ENCODE measurements at places on chromosomes 2 and 18.

GRCh38 chr2:108833219-108833618 is 46.6 kb downstream of the CCDC138 start:
- DNase-seq = no peak

DNA sequence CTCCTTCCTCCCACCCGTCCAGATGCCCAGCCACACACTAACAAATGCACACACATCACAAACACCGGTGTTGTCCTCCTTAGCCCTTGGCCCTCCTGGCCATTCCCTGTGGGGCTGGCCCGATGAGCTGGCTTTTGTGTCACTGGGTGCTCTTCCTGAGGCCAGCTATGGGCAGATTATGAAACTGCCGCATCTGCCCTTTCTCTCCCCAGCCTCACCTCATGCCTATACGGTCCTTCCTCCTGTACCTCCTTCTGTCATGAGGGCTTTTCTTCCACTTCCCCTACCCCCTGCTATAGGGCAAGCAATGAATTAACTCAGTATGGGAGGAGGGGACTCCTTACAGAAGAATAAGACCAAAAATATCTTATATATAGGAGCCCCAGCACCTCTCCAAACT is 10.3 kb upstream of the INO80C start:
- DNase-seq = no peak

DNA sequence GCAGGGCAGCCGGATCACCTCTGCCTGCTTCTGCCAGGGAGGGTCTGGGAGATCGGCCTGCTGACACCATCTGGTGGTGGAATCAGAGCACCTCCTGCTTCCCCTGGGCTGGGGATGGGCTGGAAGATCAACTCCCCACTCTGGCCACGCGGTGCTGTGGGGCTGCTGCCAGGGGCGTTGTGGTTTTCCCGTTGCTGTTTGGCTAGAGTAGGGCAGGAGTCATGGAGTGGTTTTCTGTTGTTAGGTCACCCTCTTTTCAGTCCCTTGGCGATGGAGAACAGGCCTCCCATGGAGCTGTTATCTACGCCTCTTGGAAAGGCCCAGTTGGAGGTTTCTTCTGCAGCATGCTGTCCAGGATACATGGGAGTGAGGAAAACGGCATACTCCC is 15.2 kb downstream of the BCL2L11 start:
- DNase-seq = peak; percentile 89

- DNase-seq = no peak
Measured at GRCh38 chr18:58962336-58962735, 97.7 kb downstream of the ZNF532 start.

DNA sequence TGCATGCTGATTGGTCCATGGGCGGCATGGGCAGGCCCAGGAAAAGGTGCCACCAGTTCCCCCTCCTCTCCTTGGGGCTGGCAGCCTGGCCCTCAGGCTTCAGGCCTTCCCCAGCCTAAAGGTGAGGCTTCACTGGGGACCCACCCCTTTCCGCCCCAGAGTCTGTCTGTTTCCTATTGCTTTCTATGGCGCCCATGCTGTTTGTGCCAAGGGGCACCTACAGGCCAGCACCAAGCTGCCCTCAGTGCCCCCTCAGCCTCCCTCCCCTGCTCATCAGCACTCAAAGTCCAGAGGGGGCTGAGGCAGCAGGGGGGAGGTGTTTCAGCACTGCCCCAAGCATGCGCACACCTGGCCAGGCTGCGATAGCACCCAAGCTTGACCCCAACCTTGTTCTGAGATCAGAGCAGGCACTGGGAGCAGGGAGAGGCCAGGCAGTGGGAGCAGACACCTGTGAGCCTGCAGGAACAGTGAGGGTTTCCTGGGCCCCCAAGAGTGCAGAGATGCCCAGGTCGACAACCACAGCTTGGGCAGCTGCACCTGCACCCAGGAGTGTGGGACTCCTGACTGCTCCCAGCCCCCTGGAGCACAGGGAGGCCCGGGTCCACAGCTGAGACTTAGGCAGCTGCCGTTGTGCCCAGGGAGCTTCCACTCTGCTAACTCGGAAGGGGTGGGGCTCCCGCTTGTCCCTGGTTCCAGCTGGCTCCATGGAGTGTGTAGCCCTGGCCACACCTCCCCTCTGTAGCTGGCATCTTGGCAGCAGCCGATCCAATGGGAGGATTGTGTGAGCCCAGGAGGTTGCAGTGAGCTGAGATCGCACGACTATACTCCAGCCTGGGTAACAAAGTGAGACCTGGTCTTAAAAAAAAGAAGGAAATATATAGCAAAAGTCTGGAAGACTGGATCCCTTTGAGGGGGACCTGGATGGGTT is 69.1 kb downstream of the NCAPH start:
- no peak for DNase-seq

DNA sequence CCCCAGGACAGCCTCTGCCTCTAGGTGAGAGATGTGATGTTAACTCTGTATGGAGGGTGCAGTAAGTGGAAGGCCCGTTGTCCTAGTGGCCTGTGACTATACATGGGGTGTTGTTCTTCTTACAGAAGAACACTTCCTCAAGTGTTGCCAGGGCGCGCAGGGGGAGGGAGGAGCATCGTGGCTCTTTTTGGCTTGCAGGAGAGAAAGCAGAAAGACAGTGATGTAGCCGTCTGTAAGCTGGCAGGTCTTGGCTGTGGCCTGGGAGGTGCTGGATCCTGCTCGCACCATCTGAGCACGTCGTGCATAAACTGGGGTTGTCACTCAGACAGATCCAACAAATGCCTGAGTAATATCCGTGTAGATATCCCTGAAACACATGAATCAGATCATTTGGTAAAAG is 44.3 kb downstream of the ZNF236 start:
- no peak for DNase-seq

- DNase-seq = no peak
Measured at GRCh38 chr2:197274349-197274748, 36.2 kb downstream of the ANKRD44 start.

All from fibroblast of mammary gland (primary cell).